ENCODE measurements at places on chromosomes 1 and 21.

DNA sequence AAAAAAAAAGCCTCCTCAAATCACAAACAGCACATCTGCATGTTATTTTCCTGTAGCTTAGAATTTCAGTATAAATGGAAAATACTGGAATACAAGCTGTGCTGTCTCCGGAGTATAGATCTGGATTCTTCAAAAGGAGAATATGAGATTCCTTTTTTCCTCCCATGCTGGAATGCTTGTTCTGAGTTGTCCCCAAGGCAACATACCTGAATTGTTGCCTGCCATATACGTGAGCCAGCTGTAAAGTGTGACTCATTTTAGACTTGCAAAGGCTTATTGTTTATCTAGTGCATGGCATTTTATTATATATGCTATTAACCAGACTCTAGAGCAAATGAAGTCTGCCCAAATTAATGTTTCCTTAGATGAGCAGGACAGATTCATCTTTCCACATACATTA, 95.0 kb upstream of the C1orf105 start:
- DNase-seq, result no peak

DNA sequence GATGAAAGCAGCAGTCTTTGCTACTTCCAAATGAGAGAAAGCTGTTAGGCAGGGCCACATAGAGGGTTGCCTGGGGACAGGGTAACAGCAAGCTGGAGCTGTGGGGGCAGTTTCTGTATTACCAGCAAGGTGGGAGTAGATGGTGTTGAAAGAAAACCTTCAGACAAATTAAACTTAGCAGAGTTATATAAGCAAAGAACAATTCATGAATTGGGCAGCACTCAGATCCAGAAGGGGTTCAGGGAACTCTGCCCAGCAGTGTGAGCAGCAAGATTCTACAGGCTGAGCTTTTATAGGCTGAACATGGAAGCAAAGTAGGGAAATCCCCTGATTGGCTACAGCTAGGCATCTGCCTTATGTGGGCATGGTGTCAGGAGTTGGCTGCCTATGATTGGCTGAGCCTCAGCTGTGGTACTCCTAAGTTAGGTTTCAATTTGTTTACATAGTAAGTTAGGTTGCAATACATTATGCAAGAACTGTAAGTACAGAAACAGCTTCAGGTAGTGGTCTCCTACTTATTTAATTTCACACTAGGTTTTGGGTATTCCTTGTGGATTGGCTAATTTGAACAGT, 64.1 kb upstream of the TMPRSS2 start:
- no peak for DNase-seq

DNA sequence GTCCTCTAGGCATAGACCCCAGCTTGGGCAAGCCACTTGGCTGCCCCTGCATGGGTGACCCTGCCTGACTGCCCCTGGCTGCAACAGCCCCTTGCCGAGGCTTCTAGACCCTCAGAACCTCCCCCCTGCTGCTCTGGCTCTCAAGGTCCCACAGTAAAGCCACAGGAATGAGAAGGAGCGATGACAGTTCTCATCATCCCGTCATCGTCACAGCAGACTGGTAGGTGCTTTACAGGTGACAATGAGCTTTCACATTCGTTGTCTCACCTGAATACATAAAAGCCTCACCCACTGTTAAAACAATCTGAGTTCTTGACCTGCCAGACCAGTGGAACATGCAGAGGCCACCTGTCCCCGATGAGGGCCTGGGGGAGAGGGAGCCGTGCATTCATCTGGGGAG, 36.0 kb upstream of the GPR157 start:
- DNase-seq, result no peak

DNA sequence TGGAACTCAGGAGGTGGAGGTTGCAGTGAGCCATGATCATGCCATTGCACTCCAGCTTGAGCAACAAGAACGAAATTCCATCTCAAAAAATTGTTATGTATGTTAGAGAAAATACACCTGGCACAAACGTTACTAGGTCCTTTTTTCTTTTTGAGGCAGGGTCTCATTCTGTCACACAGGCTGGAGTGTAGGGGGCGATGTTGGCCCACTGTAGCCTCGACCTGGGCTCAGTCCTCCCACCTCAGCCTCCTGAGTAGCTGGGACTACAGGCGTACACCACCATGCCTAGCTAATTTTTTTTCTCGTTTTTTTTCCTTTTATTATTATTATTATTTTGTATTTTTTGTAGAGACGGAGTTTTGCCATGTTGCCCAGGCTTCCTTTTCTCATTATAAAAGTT, 4.4 kb downstream of the HAX1 start:
- DNase-seq, result no peak

GRCh38 chr1:181493885-181494284, 10.6 kb downstream of the CACNA1E start:
- DNase-seq, result no peak

DNA sequence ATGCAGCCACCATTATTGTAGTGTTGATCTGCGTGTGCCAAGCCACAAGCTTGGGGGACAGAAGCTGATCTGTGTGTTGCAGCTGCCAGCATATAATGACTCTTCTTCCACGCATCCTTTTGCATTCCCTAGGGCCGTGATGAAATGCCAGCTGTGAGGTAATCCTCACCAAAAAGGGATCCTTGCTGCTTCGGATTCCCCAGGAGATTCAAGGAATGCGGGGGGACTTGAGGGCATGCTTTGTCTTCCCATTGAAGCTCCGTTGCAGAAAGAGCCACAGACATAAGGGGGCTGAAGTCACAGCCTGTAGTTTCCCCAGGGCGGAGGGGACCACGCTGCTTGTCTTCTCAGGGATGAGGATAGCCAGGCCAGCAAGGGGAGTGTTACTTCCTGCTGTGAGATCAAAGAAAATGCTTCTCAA, 281.6 kb upstream of the FMN2 start:
- no peak for DNase-seq

DNA sequence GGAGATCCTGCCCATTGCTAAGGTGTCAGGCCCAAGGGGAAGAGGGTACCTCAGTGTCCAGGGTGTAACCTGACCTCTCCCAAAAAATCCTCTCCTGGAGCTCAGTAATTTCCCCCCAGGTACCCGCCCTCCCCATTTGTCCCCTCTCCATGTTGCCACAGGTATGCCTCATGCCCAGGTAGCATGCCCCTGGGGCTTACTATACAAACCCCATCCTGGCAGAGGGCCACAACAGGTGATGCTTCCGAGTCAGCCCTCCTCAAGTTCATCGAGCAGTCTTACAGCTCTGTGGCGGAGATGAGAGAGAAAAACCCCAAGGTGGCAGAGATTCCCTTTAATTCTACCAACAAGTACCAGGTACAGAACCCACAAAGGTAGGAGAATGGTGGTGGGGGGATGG, 15.7 kb downstream of the ATP1A4 start:
- no peak for DNase-seq

DNA sequence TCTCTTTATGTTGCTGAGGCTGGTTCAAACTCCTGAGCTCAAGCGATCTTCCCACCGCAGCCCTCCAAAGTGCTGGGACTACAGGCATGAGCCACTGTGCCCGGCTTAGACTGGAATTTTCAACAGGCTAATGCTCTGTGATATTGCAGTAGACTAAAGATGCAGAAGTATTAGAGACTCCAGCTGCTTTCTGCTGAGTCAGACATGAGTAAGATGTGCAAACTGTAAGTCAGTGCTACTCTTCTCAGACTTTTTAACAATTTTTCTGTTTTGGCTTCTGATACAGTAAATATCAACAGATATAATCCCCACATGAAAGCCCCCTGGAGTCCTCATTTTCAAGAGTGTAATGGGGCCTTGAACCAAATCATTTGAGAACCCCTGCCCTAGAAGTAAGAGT, 29.3 kb upstream of the NLRP3 start:
- no peak for DNase-seq

DNA sequence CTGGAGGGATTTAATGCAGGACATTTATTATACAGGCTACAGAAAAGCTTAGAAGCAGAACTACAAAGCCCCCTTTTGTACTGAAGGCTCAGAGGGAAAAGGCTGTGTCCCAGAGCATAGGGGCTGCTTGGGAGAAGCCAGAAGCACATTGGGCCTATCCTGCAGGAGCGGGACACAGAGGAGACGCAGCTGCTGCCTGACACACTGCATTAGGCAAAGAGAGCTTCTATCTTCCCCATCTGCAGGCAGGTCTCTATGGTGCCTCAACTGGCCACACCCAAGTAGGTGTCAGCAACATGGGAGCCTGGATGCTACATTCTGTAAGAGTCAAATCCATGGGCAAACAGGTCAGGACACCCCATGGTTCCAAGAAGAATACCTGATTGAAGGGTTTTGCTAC, 595.9 kb downstream of the AJAP1 start:
- no peak for DNase-seq

Data from kidney (tissue), 22 donors.